WTC11 (cell line): ENCODE measurements at places on chromosomes 3 and 15.

- DNase-seq, result no peak
Measured at GRCh38 chr15:69060041-69060481, 45.6 kb downstream of the NOX5 start.

DNA sequence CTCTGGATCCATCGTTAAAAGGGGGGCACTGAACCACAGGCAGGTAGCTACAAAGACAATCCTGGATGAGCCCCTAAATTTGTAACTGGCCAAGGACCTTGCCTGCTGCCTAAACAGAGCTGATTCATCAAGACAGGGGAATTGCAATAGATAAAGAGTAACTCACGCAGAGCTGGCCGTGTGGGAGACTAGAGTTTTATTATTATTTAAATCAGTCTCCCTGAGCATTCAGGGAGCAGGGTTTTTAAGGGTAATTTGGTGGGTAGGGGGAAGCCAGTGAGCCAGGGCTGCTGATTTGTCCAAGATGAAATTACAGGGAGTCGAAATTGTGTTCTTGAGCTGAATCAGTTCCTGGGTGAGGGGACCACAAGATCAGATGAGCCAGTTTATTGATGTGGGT, 885.1 kb upstream of the CADM2 start:
- no peak for DNase-seq

DNA sequence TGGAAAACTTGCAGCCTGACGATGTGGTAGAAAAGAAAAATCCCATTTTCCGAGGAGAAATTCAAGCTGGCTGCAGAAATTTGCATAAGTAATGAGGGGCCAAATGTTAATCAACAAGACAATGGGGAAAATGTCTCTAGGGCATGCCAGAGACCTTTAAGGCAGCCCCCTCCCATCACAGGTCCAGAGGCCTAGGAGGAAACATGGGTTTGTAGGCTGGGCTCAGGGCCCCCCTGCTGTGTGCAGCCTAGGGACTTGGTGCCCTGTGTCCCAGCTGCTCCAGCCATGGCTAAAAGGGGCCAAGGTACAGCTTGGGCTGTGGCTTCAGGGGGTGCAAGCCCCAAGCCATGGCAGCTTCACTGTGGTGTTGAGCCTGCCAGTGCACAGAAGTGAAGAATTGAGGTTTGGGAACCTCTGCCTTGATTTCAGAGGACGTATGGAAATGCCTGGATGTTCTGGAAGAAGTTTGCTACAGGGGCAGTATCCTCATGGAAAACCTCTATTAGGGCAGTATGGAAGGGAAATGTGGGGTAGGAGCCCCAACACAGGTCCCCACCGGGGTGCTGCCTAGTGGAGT, 75.9 kb upstream of the CADPS start:
- peak; percentile 80 for DNase-seq

GRCh38 chr3:52317208-52318000, 1.3 kb downstream of the DNAH1 start:
- peak; percentile 93 for DNase-seq

- no peak for DNase-seq
Measured at GRCh38 chr3:188184160-188184559, 30.2 kb downstream of the LPP start.

- DNase-seq, result no peak
Measured at GRCh38 chr3:74599564-74599963, 14.9 kb downstream of the CNTN3 start.
